Stimulated activated CD8-positive, alpha-beta memory T cell treated with anti-CD3 and anti-CD28 coated beads, Interleukin-4, amount 100 ng/mL, for 24 hours (primary cell): ENCODE measurements at places on chromosomes 5 and 9.

- DNase-seq: no peak
These were observed 28.3 kb downstream of the ADAMTS2 start for GRCh38 chr5:179316982-179317381.

DNA sequence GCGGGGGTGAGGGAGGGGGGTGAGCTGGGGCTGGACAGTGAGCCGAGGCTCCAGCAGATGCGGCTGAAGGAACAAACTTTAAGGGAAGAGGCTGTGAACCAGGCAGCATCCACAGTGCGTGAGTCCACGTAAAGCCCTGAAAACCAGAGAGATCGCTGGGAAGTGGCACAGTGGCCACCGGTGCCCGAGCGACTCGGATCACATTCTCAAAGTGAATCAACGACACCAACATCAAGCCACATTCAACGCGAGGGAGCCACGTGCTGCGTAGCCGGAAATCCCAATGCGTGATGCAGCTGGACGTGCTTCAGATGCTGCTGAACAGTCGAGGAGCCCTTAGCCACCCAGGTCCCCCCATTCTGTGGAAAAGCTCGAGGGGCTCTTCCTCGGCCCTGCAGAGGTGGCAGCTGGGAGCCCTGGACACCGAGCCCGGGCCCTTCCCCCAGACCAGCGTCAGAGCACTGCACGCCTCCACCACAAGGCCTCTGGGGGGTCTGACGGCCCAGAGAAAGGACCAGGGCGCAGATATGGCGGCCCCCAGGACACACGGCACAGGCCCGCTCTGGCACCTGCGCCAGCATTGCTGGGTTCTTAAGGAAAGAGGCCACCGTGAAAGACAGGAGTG, 53.7 kb upstream of the EXOC3 start:
- no peak for DNase-seq

GRCh38 chr5:176849611-176850227, 39.4 kb downstream of the UNC5A start:
- no peak for DNase-seq

- DNase-seq: no peak
These were observed 2.0 kb upstream of the SMIM27 start for GRCh38 chr9:32550150-32550561.

GRCh38 chr9:132589148-132590036, 7.0 kb downstream of the BARHL1 start:
- DNase-seq: no peak

DNA sequence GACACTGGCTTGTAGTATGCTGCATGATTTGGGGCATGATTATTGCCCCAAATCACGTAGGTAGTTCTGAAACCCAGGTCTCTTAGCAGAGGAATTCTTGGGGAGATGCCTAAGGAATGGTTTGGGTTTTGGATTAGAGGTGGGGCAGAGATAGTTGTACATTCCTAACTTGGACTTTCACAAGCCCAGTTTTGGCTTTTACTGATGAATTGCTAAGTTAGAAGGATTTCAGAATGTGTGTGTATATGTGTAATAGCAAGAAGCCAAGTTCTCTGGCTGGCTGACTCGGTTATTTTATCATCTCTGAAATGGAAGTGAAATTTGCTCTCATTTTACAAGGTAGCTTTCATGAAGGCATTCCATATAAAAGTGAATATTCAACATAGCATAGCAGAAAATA, 23.8 kb upstream of the ZNF131 start:
- no peak for DNase-seq

DNA sequence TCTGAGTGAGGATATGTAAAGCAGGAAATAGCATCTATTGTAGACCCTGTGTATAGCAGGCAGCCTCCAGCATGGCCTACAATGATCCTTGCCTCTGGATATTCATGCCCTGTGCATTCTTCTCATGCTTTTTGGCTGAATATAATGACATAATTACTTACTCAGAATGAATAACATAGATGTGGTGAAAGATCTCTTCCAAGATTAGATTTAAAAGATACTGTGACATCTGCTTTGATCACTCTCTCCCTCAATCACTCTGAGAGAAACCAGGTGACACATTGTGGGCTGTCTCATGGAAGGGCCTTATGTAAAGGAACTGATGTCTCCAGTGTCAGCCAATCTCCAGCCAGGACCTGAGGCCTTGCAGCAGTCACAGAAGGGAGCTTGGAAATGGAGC, 376.7 kb downstream of the DNAH5 start:
- DNase-seq: no peak

DNA sequence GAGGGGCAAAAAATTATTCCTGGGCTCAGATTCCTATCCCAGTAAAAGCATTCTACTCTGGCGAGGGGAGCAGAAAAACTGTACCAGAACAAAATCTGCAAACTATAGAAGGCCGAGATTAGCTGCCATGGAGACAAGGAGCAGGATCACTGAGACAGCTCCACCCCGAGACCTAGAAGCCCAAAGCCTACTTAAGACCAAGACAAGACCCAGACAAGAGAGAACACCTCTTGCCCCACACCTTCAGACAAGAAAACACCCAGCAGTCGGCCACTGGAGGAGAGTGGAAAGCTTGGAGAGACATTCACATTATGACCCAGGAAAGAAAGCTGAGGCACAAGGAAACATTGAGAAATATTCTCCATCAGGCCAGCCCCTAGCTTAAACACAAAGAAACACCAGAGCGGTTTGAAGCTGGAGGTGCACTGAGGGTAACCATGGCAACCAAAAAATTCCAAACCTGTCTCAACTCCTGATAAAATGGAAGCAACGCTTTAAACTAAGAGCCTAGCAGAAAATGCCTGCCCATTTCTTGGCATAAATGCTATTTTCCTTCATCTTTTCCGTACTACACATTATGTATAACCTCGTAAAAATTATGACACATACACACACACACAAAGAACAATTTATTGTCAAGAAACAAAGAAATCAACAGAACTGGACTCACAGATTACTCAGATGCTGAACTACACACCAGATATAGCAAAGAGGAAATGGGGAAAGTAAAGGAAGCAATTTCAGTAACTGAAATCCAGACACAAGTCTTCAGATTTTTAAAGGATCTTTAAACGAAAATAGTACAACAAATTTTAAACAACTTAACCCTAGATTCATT, 53.8 kb upstream of the FTMT start:
- no peak for DNase-seq

DNA sequence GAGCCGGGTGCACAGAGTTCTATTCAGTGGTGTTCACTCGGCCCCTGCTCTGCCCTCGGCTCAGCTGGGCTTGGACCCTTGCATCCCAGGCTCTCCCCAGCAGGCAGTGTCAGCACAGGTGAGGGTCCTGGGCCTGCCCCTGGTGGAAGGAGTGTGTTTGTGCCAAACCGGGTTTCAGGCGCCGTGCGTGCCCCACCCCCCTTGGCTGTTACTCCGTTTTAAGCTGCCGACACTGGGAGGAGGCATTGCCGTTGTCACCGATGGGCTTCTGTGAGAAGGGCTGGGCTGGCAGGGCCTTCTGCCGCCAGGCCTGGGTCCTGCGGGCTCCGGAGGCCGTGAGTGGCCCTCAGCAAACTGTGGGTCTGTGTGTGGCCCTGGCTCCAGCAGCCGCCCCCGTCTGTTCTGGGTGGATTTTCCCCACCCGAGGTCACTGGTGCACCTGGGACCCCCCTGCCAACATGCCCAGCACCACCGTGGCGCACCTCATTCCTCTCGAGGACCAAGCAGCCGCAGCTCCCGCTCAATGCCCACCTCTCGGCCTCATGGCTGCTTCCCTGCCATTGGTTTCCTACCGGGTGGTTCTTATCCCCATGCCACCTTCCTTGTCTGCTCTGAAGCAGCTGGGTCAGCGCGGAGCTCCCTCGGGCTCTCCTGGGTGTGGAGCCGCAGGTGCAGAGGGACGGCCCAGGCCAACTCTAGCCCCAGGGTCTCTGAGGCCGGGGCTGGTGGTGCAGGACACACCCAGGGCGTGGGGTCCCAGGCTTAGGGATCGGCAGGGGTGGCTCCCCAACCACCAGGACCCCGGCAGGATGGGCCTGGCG, 44.3 kb upstream of the EXOC3 start:
- DNase-seq: no peak

DNA sequence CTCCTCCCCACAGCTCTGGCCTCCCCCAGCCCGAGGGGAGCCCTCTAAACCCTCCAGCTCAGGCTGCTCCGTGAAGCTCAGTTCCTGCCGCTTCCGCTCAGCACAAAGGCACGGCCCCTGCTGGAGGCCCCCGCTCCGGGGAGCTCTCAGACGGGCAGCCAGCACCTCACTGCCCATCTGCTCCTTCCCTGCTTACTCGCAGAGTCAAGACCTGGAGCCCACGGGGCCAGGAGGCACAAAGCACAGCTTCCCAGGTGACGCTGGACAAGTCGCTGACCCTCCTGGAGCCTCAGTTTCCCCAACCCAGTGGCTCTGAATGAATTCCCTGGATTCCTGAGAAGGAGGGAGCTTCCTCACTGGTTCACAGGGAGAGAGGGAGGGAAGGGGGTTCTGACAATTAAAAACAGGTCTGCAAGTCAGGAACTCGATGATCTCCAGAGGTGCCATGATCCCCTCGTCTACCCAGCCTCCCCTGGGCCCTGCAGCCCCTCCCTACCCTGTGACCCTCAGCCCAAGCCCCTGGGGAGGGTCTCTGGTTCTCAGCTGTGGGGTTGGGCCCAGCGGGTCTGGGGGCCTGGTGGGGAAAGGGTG, 36.2 kb downstream of the VAV2 start:
- no peak for DNase-seq

GRCh38 chr5:72468024-72468423, 39.2 kb downstream of the ZNF366 start:
- DNase-seq: no peak

- no peak for DNase-seq
These were observed 18.9 kb downstream of the MINAR2 start for GRCh38 chr5:129766798-129767197.

DNA sequence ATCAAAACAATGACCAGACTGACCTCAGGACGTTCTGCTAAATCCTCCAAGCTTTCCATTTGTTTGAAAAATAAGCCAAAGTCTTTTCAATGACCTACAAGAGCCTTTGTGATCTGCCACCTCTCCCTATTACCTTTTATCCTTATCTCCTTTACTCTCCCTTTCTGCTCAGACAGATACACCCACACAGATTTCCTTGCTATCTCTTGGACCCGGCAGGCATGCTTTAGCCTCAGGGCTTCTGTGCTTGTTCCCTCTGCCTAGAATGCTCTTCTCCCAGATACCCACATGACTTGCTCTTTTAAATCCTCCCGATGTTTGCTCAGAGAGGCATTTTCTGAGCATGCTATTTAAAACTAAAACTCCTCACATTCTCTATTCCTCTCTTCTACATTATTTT, 8.9 kb upstream of the ELOVL7 start:
- DNase-seq: no peak

- DNase-seq: no peak
These were observed 225.8 kb downstream of the PAX5 start for GRCh38 chr9:36808251-36808650.

DNA sequence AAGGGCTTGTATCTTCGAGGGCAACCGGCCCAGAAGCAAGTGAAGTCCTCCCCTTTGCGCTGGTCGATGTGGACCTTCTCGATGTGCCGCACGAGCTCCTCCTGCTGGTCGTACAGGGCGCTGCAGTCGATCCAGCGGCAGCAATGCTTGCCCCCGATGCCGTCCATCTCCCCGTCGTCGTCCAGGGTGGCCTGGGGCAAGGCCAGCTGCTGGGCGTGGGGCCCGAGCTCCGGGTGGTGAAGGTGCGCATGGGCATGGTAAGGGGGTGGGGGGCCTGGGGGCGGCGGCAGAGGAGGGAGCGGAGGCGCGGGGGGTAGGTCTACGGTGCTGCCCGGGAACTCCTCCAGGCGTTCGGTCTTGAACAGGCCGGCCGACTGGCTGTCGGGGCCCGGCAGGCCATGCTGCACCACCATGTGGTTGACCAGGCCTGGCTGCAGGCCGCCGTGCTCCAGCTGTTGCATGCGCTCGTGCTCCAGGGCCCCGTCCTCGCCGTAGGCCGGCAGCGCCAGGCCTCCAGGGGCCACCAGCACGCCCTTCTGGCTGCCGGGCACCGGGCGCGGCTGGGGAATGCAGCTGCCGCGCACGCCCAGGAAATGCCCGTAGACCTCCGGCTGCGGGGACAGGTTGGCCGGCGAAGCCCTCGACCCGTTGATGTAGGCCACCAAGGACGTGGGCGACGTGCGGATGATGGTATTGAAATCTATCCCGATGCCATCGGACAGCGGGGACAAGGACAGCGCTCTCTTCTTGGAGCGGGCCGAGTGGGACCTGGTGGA, 181.8 kb downstream of the GLIS3 start:
- peak; percentile 46 for DNase-seq

- no peak for DNase-seq
These were observed 312.0 kb upstream of the RGMB start for GRCh38 chr5:98461485-98461884.

DNA sequence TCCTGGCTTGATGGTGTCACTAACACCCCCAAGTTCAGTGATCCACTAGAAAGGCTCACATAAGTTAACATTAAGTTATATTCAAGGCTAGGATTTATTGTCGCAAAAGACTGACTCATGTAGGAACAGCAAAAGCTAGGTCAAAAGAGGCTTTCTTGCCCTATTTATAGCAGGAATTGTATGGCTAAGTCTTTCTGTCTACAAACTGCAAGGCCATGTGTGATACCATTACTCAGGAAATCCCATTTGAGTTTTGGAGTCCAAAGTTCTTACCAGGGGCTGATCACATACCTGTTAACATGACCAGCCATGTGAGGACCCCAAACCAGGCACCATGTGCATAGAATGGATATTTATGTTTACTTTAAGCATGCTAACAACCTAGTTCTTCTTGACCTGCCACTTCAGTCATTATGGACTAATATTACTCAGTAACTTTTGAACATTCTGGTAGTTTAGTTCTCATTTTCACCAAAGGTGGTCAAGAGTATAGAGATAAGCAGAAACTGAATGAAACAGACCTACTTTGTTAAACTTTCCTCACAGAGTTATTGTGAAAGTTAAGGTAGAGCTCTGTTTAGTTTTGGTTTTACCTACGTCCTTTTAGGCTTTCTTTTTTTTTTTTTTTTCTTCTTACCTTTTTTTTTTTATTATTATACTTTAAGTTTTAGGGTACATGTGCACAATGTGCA, 281.1 kb downstream of the FER start:
- DNase-seq: no peak

DNA sequence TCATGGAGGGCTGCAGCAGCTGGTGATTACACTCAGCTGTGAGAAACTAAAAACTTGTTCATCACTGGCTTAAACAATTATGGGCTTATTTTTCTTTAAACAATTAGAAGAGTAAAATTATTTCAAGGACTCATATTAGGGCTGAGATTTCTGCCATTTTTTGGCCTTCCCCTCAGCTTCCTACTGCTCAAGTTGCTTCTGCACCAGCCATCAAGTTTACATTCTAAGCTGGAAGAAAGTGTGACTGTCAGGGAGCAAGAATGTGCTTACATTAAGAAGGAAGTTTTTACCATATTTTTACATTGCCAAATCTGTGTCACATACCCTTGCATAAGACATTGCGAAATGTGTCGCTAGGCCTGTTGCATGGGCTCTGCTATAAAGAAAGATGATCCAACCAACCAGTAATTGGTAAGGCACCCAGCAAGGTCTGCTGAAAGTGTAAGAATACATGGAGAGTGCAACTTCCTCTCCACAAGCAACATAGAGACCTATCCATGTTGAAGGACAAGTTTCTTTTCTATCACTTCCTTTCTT, 260.3 kb upstream of the CDH10 start:
- DNase-seq: no peak
